ENCODE measurements at places on chromosomes 2 and 18. TPM values are rescaled to one million over a fixed set of nuclear protein-coding genes. Genes with fewer than 3 reads are reported as not detected.

Gene COL4A3
- total RNA-seq = 44.4 TPM

Gene NXPH2
- total RNA-seq = 5.0 TPM

Gene GMCL1
- total RNA-seq = 21.5 TPM

Gene MYOM1
- total RNA-seq = 92.8 TPM

Gene CFC1B
- not detected for total RNA-seq

Gene ITGB6
- 21.3 TPM for total RNA-seq

Gene G6PC2
- total RNA-seq = 0.23 TPM

Gene PFN4
- total RNA-seq = 2.6 TPM

Gene TNFAIP6
- total RNA-seq = 2.9 TPM

Gene ZNF532
- 97.4 TPM for total RNA-seq

Gene TBR1
- total RNA-seq = 0.29 TPM

Gene STEAP3
- total RNA-seq = 9.1 TPM

Gene DLGAP1
- total RNA-seq = 5.5 TPM

Gene SCN1A
- total RNA-seq = 0.06 TPM

Gene COBLL1
- total RNA-seq = 138 TPM

Gene CAVIN2
- total RNA-seq = 51.9 TPM

Gene VWC2L
- total RNA-seq = 0.35 TPM

Gene KIAA2012
- 0.18 TPM for total RNA-seq

Gene BOLL
- 0.23 TPM for total RNA-seq

Gene GPR39
- 4.3 TPM for total RNA-seq

Gene SOX11
- 14.9 TPM for total RNA-seq

Gene CYP27C1
- 7.6 TPM for total RNA-seq

Gene IL36A
- total RNA-seq = not detected

Gene KATNAL2
- 8.3 TPM for total RNA-seq

Gene FZD7
- total RNA-seq = 76.1 TPM

Gene POTEC
- not detected for total RNA-seq

Gene SH3BP4
- 47.8 TPM for total RNA-seq

All from metanephros (tissue), 2 donors.